ENCODE measurements at places on chromosomes 1 and 21. TPM values are rescaled to one million over a fixed set of nuclear protein-coding genes. Genes with fewer than 3 reads are reported as not detected.

The ZSWIM5 gene
- total RNA-seq: under 0.01 TPM

The ADGRL2 gene
- total RNA-seq: 74.1 TPM

The TMEM82 gene
- total RNA-seq: not detected

The KCNA2 gene
- not detected for total RNA-seq

The DCDC2B gene
- not detected for total RNA-seq

The NBPF20 gene
- total RNA-seq: 3.5 TPM

The CRABP2 gene
- total RNA-seq: 58.3 TPM

The NFIA gene
- 36.8 TPM for total RNA-seq

The COL9A2 gene
- 2.2 TPM for total RNA-seq

The HAPLN2 gene
- total RNA-seq: not detected

All from pericardium fibroblast (primary cell).